ENCODE measurements at places on chromosomes 7 and 10.

DNA sequence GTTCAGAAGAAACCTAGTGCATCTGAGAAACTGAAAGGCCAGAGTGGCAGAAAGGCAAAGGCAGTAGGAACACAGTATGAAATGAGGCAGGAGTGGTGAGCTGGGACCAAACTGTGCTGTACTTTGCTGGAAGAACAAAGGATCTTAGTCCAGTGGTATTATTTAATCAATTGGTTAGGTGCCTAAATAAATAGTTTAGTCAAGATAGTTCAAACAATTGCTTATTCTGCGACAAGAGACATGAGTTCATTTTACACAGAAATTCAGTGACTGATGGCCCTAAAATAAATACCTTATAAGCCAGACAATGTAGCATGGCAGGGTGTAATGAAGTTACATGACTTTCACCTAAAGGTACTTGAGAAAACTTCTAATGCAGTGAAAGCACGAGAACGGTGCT, 181.8 kb upstream of the LRRN3 start:
- DNase-seq: no peak

DNA sequence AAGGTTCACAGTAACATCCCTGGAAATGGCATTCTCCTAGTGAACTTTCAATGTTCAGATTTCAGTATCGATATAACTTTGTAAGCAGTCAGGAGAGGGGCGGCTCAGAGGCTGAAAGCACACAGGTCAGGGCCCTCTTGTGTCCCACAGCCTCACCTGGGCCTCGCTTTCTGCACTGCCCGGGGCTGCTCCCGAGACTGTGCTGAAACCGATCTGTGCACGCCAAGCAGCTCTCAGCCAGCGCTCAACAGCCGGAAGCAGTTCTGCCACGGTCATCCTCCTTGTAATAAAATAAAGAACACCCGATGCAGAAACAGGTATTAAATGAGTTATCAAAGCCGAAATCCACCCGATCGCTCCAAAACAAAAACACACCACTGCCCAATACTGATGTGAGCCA, 106.0 kb downstream of the DIP2C start:
- DNase-seq: no peak

- no peak for DNase-seq
Observed at GRCh38 chr10:116133634-116134033, 139.4 kb downstream of the GFRA1 start.

GRCh38 chr7:100914208-100914878, 18.7 kb upstream of the ACHE start:
- DNase-seq: no peak

DNA sequence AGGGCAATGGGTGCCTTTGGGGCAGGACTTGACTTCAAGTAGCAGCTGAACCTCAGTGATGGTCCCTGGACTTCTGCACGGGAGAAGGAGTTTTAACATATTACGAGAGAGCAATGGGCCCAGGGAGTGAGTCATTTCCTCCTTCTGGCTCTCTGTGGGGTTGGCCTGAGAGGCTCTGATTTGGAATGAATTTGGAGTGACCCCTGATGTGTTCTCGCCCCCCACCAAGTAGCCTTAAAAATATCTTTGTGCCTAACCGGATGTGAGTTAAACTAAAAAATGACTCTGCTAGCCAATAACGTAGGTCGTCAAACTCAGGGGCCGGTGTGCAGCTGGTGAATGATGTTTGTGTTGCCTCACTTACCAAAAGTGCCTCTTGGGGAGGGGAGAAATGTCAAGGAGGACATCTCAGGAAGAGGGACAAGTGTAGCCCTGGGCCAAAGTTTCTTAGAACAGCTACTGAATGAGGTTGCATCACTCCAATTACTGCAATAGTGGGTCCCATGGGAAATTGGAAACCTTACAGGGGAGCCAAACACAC, 656.6 kb downstream of the INHBA start:
- no peak for DNase-seq

- no peak for DNase-seq
Observed at GRCh38 chr10:5547931-5548660, 23.3 kb downstream of the CALML3 start.

DNA sequence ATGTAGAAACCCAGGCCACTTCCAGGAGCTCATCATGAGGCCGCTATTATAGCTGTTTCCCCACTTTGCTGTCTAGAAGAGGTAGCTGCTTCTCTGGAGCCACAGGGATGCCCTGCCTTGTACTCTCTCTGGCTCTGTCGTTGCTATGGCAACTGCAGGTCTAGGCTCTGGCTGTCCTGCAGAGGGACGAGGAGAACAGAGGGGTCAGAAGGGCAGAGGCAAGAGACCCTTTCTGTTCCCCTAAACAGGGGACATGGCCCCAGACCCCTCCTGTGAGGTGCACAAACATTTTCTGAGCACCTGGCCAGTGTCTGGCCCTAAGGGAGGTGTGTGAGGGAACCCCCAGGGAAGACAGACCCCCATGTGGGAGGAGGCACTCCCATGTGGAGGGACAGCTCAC, 31.4 kb downstream of the ITPRIP start:
- no peak for DNase-seq

- DNase-seq: no peak
Observed at GRCh38 chr7:44759246-44759645, 10.6 kb downstream of the ZMIZ2 start.

DNA sequence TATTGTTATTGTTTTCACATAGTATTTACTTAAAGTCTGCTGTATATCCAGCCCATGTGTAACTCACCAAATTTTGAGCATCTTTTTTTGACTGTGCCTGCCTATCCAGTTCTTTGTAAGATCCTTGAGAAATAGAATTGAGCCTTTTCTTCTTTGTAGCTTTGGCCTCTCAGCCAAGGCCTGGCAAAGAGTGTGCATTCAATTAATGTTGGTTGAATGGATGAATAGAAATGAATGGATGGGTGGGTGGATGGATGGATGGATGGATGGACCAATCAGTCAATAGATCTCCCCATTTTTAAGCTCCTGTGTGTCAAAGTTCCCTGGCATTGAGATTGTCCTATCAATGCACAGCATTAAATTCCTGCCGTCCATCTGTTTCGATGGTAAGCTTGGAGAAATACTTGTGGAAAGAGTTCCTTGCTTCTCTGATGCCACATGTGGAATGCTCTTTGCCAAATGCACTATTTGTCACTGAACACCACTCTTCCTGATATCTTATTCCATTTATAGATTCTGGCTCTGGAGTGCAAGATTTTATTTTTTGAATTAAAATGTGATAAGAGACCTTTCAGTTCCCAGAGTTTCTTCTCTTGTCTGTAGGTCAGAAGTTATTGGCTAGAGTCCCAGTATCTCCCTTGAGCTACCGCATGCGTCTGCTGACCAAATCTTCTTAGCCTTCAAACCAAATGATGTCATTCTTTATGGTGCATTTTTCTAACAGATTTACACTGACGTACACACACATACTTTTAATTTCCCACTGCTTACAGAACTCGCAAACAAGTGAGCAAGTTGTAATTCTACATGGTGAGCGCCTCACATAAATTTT, 20.7 kb upstream of the ADRB1 start:
- no peak for DNase-seq

DNA sequence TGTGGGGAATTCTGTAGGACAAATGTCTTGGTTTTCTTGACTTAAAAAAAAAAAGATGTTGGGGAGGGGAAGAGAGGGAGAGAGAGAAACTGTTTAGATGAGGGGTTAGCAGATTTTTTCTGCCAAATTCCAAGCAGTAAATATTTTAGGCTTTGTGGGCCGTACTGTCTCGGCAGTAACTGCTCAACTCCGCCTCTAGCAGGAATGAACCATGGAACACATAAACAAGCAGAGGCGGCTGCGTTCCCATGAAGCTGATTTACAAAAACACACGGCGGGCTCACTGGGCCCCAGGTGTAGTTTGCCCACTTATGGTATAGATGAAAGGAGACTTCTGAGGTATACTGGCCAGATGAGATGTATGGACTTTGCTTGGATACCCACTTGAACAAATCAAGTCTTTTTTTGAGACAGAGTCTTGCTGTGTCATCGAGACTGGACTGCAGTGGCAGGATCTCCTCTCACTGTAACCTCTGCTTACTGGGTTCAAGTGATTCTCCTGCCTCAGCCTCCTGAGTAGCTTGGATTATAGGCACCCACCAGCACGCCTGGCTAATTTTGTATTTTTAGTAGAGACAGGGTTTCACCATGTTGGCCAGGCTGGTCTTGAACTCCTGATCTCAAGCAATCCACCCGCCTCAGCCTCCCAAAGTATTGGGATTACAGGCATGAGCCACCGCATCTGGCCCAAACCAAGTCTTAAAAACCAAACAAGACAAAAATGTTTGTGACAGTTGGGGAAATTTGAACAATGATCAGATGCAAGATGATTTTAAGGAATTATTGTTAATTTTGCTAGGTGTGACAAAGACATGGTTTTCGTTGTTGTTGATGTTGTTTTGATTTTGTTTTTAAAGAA, 9.7 kb upstream of the ADAMTS14 start:
- no peak for DNase-seq

DNA sequence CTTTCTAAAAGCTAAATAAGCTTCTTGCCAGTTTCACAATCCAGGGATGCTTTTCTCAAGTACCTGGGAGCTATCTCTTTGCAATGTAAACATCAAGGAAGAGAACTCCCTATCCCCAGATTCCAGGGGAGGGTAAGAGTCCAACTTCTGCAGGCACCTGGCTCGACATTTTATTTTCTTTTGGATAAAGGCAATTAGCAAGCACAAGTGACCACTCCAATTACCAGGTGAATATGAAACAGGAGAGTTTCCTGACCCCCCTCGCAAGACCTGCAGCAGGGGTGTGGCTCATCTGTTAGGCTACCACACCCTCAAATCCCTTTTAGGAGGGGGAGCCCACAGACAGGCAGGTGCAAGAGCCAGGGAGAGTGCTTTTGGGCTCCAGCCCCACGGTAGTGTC, 28.6 kb upstream of the LANCL2 start:
- no peak for DNase-seq

GRCh38 chr7:33814400-33814799, 90.9 kb upstream of the BMPER start:
- no peak for DNase-seq

DNA sequence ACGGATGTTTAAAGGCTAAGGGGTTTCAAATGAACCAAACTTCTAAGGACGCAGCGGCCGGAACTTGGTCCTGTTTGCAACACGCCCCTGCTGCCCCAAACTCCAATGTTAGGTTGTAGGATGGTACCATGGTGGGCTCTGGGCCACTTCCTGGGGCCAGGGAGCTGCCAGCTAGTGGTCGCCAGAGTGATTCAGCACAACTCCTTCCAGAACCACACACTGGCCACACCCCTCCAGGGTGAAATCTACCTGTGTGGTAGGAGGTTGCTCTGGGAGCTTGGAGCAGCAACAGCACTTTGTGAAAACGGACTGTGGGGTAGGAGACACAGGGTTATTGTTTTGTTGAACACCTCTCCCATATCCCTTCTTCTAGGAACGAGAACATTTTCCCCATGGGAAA, 161.1 kb downstream of the FANK1 start:
- DNase-seq: no peak

GRCh38 chr10:133276100-133276434, 601 bp downstream of the ADAM8 start:
- no peak for DNase-seq

DNA sequence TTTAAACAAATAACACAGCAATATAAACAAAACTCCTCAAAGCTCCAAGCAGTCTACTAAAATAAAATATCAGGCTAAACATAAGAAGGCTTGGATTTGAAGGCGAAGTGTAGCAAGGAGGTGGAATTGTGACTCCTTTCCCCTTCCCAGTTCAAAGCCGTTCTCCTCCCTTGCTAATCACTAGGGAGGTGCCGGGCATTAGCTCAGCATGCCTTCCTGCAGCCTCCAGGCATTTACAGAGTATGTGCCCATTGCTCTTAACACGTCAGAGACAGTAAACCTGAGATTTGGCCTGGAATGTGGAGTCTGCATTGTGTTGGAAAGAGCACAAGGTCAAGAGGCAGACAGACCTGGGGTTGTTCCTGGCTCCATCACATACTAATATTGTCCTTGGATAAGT, 15.6 kb downstream of the CNNM1 start:
- no peak for DNase-seq

DNA sequence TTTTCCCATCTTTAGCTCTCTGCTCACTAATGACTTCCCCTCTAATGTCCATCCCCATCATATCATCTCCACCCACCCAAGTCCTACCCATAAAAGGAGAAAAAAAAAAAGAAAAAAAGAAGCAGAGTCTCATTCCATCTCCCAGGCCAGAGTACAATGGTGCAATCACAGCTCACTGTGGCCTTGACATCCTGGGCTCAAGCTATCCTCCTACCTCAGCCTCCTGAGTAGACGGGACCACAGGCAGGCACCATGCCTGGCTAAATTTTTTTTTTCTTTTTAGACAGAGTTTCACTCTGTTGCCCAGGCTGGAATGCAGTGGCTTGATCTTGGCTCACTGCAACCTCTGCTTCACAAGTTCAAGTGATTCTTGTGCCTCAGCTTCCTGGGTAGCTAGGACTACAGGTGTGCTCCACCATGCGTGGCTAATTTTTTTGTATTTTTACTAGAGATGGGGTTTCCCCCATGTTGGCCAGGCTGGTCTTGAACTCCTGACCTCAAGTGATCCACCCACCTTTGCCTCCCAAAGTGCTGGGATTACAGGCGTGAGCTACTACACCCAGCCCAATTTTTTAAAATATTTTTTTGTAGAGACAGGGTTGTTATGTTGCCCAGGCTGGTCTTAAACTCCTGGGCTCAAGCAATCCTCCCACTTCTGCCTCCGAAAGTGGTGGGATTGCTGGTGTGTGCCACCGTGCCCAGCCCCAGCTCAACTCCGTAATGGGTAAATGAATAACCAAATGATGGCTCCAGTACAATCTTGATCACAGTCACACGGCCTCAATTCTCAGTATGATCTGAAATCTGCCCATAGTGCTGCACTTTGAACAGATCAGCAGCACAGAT, 24.6 kb upstream of the SGMS1 start:
- no peak for DNase-seq

Measured in stimulated activated CD8-positive, alpha-beta memory T cell treated with anti-CD3 and anti-CD28 coated beads, Interleukin-4, amount 100 ng/mL, for 1 hour (primary cell).